Common myeloid progenitor, CD34-positive (primary cell): ENCODE measurements at places on chromosomes 7 and 10.

GRCh38 chr10:72087392-72087968, 871 bp downstream of the SPOCK2 start:
- H3K4me3 ChIP-seq = peak overlapping the region; percentile 72
- no peak for DNase-seq
- H3K27ac ChIP-seq = no peak overlapping the region
- H3K36me3 ChIP-seq = no peaks in the 10 kb centered on the region
- H3K4me1 ChIP-seq = peaks cover 37% of the 10 kb centered on the region
- peaks cover 12% of the 10 kb centered on the region for H3K27me3 ChIP-seq

- no peak overlapping the region for H3K4me3 ChIP-seq
- no peaks in the 10 kb centered on the region for H3K36me3 ChIP-seq
- H3K4me1 ChIP-seq = no peaks in the 10 kb centered on the region
These were observed 137.0 kb downstream of the GRK5 start for GRCh38 chr10:119344381-119344780.

DNA sequence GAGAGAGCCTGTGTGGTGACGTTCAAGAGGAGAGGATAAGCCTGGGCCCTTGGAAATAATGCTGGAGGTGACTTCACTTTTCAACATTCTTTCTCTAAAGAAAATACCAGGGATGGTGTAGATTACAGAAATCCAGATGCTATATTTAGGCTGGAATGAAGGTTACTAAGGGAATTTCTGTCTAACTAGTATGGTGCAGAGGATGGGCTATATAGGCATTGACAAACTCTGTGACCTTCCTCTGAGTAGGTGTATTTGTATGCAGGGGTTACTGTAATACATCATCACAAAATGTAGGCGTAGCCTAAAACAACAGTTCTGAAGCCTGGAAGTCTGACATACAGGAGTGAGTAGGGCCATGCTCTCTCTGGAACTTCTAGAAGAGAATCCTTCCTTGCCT, 155.3 kb upstream of the INHBA start:
- H3K4me3 ChIP-seq = no peak overlapping the region
- no peaks in the 10 kb centered on the region for H3K27me3 ChIP-seq
- DNase-seq = no peak
- H3K36me3 ChIP-seq = no peaks in the 10 kb centered on the region

GRCh38 chr10:13347043-13347499, 1.0 kb downstream of the SEPHS1 start:
- peak overlapping the region; percentile 70 for H3K4me3 ChIP-seq
- H3K36me3 ChIP-seq = no peaks in the 10 kb centered on the region
- H3K27me3 ChIP-seq = peaks cover 7% of the 10 kb centered on the region

DNA sequence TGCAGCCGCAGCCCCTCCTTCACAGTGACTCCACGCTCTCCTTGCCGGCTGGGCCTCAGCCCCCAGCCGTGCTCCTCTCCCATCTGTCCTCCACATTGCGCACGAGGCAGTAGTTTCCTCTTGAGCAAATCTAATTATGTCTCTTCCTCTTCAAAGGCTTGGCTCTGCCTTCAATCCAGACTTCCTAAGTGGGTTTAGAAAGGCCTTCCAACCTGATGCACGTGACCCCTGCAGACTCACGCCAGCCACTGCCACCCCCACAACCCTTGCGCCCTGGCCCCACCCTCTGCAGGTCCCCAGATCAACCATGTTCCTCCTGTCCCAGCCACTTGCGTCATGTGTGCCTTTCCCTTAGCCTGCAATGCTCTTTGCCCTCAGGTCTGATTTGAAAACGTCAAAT, 75.0 kb upstream of the ADAM12 start:
- H3K36me3 ChIP-seq = no peaks in the 10 kb centered on the region
- no peak overlapping the region for H3K27ac ChIP-seq
- H3K4me1 ChIP-seq = no peaks in the 10 kb centered on the region
- no peak for DNase-seq
- peaks cover 4% of the 10 kb centered on the region for H3K27me3 ChIP-seq

GRCh38 chr10:90398566-90398965, 459.3 kb downstream of the HTR7 start:
- H3K36me3 ChIP-seq = no peaks in the 10 kb centered on the region
- no peaks in the 10 kb centered on the region for H3K27me3 ChIP-seq
- no peak for DNase-seq
- H3K27ac ChIP-seq = no peak overlapping the region
- H3K4me1 ChIP-seq = no peaks in the 10 kb centered on the region
- no peak overlapping the region for H3K4me3 ChIP-seq

GRCh38 chr10:17817790-17818189, 8.6 kb downstream of the MRC1 start:
- no peaks in the 10 kb centered on the region for H3K4me1 ChIP-seq
- H3K27ac ChIP-seq = no peak overlapping the region
- H3K27me3 ChIP-seq = no peaks in the 10 kb centered on the region

DNA sequence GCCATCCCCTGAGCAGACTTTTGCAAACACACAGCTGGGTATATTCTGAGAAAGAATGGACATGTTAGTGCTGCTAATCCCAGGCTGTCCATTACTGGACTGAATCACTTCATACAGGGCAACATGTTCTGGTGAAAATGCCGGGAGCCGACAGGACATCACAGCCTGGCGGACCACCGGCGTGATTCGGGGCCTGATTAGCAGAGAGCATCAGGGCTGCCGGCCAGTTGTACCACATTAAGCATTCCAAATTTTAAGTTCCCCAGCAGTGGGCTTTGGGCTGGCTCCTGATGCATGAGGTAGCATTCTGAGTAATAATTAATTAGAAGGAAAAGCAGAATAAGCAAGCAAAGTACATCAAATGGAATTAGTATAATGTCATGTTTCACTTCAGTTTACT, 229.0 kb downstream of the GRID1 start:
- no peaks in the 10 kb centered on the region for H3K27me3 ChIP-seq
- no peaks in the 10 kb centered on the region for H3K36me3 ChIP-seq
- DNase-seq = no peak
- H3K4me1 ChIP-seq = no peaks in the 10 kb centered on the region

DNA sequence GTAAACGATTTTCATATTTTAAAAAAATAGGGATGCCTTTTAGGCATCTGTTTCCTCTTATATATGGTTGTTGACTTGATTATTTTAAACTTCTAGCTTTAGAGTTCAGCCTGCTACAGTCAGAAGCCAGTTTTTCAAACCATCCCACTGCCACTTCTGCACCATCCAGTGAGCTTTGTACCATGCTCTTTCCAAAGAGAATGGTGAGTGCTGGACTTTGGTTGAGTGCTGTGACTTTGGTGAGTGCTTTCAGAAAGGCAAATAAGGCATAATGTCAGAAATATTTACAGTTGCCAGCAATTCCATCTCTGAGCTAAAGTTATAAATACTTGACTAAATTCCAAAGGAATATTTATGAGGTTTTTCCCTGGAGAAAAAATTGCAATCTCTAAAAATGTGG, 117.4 kb downstream of the IPMK start:
- no peaks in the 10 kb centered on the region for H3K36me3 ChIP-seq
- no peaks in the 10 kb centered on the region for H3K27me3 ChIP-seq
- no peak overlapping the region for H3K27ac ChIP-seq
- H3K4me1 ChIP-seq = no peaks in the 10 kb centered on the region
- H3K4me3 ChIP-seq = no peak overlapping the region

DNA sequence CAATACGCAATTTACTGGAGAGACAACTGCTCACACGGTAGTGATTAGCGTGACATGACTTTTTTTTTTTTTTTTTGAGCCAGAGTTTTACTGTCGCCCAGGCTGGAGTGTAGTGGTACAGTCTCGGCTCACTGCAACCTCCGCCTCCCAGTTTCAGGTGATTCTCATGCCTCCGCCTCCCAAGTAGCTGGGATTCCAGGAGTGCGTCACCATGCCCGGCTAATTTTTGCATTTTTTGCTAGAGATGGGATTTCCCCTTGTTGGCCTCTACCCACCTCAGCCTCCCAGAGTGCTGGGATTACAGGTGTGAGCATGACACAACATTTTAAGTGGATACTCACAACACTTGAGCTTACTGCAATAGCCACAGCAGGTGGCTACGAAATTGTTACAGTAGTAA, 11.9 kb downstream of the ARL4A start:
- H3K27ac ChIP-seq = no peak overlapping the region
- no peak overlapping the region for H3K4me3 ChIP-seq
- H3K4me1 ChIP-seq = no peaks in the 10 kb centered on the region
- DNase-seq = no peak
- no peaks in the 10 kb centered on the region for H3K36me3 ChIP-seq
- H3K27me3 ChIP-seq = no peaks in the 10 kb centered on the region

DNA sequence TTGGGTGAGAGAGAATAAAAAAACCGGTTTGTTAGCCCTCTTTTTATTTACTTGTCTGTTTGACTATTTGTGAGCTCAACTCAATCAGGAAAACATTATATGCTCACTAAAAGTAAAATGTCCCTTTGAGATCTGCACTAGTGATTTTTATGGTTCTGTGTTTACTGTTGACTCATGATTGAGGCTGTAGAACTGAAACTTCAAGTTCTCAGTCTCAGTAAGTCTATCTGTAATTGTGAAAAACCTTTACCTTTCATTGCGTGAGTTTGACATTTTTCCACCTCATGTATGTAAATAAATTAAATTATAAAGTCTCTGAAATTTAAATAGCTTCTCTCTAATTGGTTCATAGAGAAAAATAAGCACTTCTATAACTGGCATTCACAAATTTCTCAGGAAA, 17.0 kb upstream of the CASD1 start:
- H3K27me3 ChIP-seq = no peaks in the 10 kb centered on the region
- no peak overlapping the region for H3K27ac ChIP-seq
- no peak for DNase-seq
- H3K4me3 ChIP-seq = no peak overlapping the region
- no peaks in the 10 kb centered on the region for H3K4me1 ChIP-seq

DNA sequence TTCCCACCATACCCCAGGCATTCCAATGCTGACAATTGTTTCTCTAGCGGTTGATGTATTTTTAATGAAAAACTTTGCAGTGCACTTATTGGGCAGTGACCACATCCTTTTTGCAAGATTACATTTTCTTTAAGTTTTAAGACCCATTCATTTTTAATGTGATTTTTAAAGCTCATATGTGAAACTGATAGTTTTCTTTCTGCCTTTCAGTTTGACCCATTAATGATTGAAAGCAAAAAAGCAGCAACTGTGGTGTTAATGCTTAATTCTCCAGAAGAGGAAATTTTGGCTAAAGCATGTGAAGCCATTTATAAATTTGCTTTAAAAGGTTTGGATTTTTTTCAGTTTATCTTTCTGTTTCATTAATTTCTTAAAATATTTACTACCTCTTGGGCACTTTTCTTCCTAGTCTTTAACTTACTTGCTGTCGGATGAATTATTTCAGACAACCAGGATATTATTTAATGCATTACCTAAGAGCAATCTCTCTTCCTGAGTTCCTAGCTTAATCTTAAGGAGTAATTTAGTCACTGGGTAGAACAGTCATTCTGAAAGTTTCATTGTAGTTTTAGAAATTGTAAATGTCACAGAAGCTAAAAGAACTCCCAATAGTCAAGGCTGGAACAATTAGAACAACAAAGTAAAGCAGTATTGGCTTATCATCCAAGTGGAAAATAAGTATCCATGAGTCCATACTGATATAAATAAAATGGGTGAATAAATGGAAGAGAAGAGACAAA, 18.3 kb downstream of the ARMC3 start:
- H3K4me1 ChIP-seq = no peaks in the 10 kb centered on the region
- H3K27ac ChIP-seq = no peak overlapping the region
- no peak for DNase-seq
- H3K36me3 ChIP-seq = no peaks in the 10 kb centered on the region

DNA sequence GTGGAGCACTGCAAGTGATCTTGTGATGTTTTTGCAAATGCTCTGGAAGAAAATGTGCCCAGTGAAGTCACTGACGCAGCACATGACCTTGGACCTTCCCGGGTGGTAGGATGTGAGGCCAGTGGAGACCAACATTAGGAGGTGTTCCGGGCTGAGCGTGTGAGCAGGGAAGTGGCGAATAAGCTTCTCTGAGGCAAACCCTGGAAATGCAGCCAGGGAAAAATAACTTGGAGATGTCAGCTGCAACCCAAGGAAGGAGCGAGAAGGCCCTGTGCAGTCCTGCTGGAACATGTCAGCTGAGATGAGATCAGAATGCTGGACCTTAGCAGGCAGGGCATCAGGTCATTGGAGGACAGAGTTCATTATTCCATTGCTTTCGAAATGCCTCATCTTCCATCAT, 18.6 kb upstream of the SDK1 start:
- no peaks in the 10 kb centered on the region for H3K4me1 ChIP-seq
- H3K4me3 ChIP-seq = no peak overlapping the region
- no peaks in the 10 kb centered on the region for H3K27me3 ChIP-seq
- H3K36me3 ChIP-seq = no peaks in the 10 kb centered on the region
- no peak for DNase-seq

GRCh38 chr10:118957443-118957825, 72.1 kb upstream of the NANOS1 start:
- no peak overlapping the region for H3K4me3 ChIP-seq

DNA sequence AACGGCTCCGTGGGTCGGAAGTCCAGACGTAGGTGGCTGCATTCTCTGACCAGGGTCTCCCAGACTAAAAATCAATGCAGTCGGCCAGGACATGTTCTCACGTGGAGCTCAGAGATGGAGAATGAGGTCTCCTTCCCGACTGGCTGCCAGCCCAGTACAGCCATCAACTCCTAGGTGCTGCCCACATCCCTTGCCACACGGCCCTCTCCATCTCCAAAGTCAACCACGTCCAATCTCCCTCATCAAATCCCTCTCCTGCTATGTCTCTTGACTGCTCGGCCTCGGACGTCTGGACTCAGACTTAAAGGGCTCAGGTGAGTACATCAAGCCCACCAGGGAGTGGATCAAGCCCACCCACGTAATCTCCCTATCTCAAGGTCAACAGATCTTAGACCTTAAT, 6.9 kb downstream of the MAD1L1 start:
- no peaks in the 10 kb centered on the region for H3K27me3 ChIP-seq
- no peaks in the 10 kb centered on the region for H3K4me1 ChIP-seq
- H3K36me3 ChIP-seq = peaks cover 84% of the 10 kb centered on the region
- H3K27ac ChIP-seq = no peak overlapping the region
- DNase-seq = no peak

DNA sequence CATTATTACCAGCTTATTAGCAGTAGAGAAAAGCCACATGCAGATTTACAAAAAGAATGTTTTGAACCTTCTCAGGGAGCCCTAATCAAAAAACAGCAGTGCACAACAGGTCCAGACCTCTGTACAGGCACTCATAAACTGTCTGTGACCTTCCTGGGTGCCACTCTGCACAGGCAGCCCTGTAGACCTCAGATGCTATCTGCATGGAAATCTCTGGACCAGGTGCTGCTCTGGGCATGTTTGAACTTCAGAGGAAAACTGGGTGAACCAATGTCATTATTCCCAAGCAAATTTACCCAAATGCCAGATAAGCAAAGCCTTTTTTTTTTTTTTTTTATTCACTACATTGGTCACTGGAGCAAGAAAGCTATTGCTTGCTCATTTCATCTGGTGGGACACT, 104.2 kb downstream of the NPY start:
- H3K27me3 ChIP-seq = no peaks in the 10 kb centered on the region
- no peaks in the 10 kb centered on the region for H3K36me3 ChIP-seq
- no peak for DNase-seq
- H3K4me1 ChIP-seq = no peaks in the 10 kb centered on the region

- no peaks in the 10 kb centered on the region for H3K27me3 ChIP-seq
- H3K27ac ChIP-seq = peak overlapping the region; percentile 11
- no peak overlapping the region for H3K4me3 ChIP-seq
- H3K4me1 ChIP-seq = no peaks in the 10 kb centered on the region
These were observed 6.5 kb downstream of the MDH2 start for GRCh38 chr7:76054123-76055120.

- H3K36me3 ChIP-seq = no peaks in the 10 kb centered on the region
- no peak overlapping the region for H3K4me3 ChIP-seq
- DNase-seq = no peak
- H3K27ac ChIP-seq = no peak overlapping the region
- H3K27me3 ChIP-seq = no peaks in the 10 kb centered on the region
- H3K4me1 ChIP-seq = peaks cover under 1% of the 10 kb centered on the region
These were observed 12.1 kb upstream of the PRRT4 start for GRCh38 chr7:128373606-128374005.

- no peak for DNase-seq
- H3K27ac ChIP-seq = no peak overlapping the region
- peaks cover 18% of the 10 kb centered on the region for H3K4me1 ChIP-seq
- no peak overlapping the region for H3K4me3 ChIP-seq
- H3K27me3 ChIP-seq = no peaks in the 10 kb centered on the region
These were observed 43.4 kb downstream of the SH3PXD2A start for GRCh38 chr10:103812004-103812403.
